ENCODE measurements at places on chromosomes 7 and 10.
A peak's percentile ranks its signal among the peaks of the same experiment; 100 is the strongest.

GRCh38 chr10:103154521-103155299, 38.4 kb downstream of the NT5C2 start:
- H3K36me3 ChIP-seq = no peaks in the 10 kb centered on the region
- peak overlapping the region; percentile 66 for H3K27ac ChIP-seq
- peaks cover 31% of the 10 kb centered on the region for H3K4me1 ChIP-seq
- no peak overlapping the region for H3K4me3 ChIP-seq
- H3K27me3 ChIP-seq = no peaks in the 10 kb centered on the region

GRCh38 chr7:30266686-30267085, 17.7 kb upstream of the ZNRF2 start:
- no peaks in the 10 kb centered on the region for H3K4me1 ChIP-seq
- no peak overlapping the region for H3K4me3 ChIP-seq
- H3K27me3 ChIP-seq = no peaks in the 10 kb centered on the region
- DNase-seq = no peak

GRCh38 chr10:129055225-129055624, 411.8 kb upstream of the MGMT start:
- no peak overlapping the region for H3K27ac ChIP-seq
- H3K4me3 ChIP-seq = no peak overlapping the region
- no peaks in the 10 kb centered on the region for H3K27me3 ChIP-seq
- DNase-seq = no peak
- H3K36me3 ChIP-seq = no peaks in the 10 kb centered on the region

GRCh38 chr10:110613341-110613995, 30.7 kb upstream of the RBM20 start:
- H3K4me1 ChIP-seq = no peaks in the 10 kb centered on the region
- no peaks in the 10 kb centered on the region for H3K27me3 ChIP-seq
- no peaks in the 10 kb centered on the region for H3K36me3 ChIP-seq
- H3K27ac ChIP-seq = no peak overlapping the region

GRCh38 chr10:108250936-108251620, 1086.6 kb upstream of the SORCS1 start:
- no peak for DNase-seq
- no peak overlapping the region for H3K4me3 ChIP-seq
- H3K36me3 ChIP-seq = no peaks in the 10 kb centered on the region
- H3K27me3 ChIP-seq = no peaks in the 10 kb centered on the region

- no peak overlapping the region for H3K4me3 ChIP-seq
- H3K27ac ChIP-seq = no peak overlapping the region
- DNase-seq = peak; percentile 44
- H3K36me3 ChIP-seq = peaks cover 37% of the 10 kb centered on the region
These were observed 117.7 kb downstream of the CYTH3 start for GRCh38 chr7:6154542-6155404.

- H3K27ac ChIP-seq = no peak overlapping the region
- no peak overlapping the region for H3K4me3 ChIP-seq
- H3K36me3 ChIP-seq = no peaks in the 10 kb centered on the region
- no peak for DNase-seq
- H3K27me3 ChIP-seq = no peaks in the 10 kb centered on the region
- H3K4me1 ChIP-seq = no peaks in the 10 kb centered on the region
These were observed 56.3 kb upstream of the BMPER start for GRCh38 chr7:33849004-33849403.

- H3K27ac ChIP-seq = no peak overlapping the region
- H3K36me3 ChIP-seq = no peaks in the 10 kb centered on the region
- no peak overlapping the region for H3K4me3 ChIP-seq
- no peak for DNase-seq
- no peaks in the 10 kb centered on the region for H3K4me1 ChIP-seq
- peaks cover 10% of the 10 kb centered on the region for H3K27me3 ChIP-seq
These were observed 171.5 kb upstream of the SP4 start for GRCh38 chr7:21256310-21256877.
